ENCODE measurements at places on chromosomes 3 and 15.

DNA sequence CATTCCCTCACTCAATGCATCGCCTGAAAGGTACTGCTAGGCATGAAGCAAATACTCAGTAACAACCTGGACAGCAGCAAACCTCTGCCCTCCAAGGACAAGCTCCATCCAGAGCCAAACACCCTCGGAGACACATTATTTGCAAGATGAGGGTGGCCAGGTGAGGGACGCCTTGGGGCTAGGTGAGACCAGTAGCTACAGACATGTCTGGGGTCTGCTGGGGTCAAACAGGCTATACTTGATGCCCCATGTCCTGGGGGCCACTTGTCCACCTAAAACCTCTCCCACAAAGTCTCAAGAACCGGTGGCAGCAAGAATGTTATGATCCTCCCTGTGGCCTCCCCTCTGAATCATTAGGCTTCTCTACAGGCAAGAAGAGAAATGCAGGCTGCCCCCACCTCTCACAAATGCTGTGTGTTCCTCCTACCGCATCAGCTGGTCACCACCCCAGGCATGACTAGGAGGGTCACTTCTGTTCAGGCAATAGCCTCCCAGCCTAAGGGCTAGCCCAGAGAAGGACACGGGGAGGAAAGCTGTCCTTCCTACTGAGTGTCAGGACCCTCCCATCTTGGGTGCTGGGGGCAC lies 54.3 kb downstream of the TBC1D2B start:
- DNase-seq: no peak

GRCh38 chr3:120419797-120420196 lies 31.0 kb downstream of the FSTL1 start:
- no peak for DNase-seq

DNA sequence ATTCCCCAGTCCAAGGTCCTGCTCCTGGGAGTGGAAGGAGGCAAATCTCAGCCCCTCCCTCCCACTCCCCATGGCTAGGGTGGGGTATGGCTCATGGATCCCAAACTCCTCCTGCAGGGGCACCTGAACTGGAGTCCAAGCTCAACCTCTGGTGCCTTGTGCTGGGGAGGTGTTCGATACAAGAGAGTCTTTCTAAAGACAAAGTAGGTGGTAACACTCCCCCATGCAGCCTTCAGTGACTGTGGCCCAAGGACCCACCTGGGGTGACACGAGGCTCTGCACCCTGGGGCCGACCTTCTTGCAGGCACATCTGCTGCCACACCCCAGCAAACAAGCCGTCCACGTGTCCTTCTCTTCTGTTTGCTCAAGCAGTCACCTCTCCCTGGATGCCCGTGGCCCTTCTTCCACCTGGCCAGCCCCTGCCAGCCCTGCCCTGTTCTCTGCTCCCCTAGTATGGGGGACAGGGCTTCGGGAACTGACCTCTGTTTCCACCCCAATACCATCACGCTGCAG lies 36.7 kb upstream of the SLC6A11 start:
- no peak for DNase-seq

DNA sequence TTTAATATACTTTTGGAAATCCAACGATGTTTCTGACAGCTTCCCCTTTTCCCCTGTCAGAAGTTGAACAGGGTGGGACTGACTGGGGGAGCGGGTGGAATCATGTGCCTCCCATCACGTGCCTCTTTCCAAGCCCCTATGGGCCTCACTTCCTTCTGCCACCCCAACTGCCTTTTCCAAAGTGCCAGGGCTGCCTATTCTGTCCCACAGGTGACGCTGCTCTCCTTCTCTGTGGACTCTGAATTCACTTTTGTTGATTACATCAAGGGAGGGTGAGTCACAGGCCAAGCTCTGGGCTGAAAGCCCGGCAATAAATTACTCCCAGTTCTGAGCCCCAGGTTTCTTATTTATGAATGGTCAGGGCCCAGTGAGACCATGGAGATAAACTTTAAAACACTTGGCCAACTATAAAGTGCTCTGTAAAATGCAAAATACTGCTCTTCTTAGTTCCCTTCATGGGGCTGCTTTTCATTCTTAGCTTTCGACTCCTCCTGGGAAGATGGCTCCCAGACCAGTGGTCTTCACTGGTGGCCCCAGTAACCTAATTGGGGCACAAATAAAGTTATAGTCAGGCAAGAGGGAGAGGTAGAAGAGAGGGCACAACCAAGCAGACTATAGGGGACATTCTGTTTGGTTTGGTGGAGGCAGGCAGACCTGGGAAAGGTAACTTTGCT lies 12.3 kb downstream of the CPNE9 start:
- no peak for DNase-seq

- no peak for DNase-seq
Observed at GRCh38 chr3:121794264-121794983, 40.4 kb downstream of the IQCB1 start.

GRCh38 chr15:51121631-51122225 lies 27.0 kb upstream of the TNFAIP8L3 start:
- no peak for DNase-seq

DNA sequence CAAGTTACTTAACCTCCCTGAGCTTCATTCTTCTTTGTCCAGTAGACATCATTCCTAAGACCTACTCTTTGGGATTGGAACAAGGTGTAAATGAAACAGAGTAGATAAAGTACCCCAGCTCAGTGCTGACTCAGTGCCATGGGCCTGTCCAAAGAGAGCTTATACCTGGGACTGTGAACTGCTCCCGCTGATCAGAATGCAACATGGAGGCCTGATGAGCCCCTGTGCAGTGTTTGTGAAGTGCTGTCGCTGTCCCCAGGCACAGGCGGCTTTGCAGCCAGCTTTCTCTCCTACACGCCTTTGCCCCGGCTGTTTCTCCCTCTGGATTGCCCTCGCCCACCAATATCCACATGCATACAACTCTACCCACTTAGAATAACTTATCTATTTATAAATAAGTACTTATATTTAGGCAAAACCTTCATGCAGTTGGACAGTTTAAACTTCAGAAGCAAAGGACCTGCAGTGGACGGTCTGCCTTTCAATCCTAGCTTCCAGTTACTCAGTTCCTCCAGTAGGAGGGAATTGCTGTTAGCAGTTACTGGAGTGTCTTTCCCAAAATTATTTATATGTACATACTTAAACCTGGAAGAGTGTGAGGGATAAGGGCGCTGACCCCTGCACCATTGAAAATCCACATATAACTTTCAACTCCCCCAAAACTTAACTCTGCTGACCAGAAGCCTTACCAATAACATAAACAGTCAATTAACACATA lies 80.0 kb downstream of the CORO2B start:
- DNase-seq: no peak

DNA sequence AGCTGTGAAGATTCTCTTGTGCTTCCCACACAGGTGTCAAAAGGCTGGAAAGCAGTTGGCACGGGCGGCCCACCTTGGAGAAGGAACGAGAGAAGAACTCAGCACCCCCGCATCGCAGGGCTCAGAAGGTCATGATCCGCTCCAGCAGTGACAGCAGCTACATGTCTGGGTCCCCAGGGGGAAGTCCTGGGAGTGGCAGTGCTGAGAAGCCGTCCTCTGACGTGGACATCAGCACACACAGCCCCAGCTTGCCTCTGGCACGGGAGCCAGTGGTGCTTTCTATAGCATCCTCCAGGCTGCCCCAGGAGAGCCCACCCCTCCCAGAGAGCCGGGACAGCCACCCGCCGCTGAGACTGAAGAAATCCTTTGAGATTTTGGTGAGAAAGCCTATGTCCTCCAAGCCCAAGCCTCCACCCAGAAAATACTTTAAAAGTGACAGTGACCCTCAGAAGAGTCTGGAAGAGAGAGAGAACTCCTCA lies 31.4 kb downstream of the STARD5 start:
- no peak for DNase-seq

GRCh38 chr3:33428734-33429133 lies 11.5 kb downstream of the UBP1 start:
- no peak for DNase-seq

GRCh38 chr3:60752809-60753208 lies 498.4 kb downstream of the FHIT start:
- no peak for DNase-seq

DNA sequence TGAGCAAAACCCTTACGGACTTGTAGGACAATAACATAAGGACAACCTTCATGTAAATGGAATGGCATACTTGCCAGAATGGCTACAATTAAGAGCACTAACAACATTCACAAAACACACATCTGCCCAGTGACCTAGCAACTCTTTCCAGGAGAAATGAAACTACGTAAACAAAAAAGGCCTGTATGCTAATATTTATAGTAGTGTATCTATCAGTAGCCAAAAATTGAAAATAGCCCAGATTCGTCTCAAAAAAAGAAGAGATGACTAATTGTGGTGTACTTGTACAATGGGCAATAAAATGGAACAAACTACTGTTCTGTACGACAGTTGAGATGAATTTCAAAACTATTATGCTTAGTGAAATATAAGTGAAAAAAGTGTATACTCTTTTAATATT lies 38.4 kb downstream of the CMC1 start:
- no peak for DNase-seq

DNA sequence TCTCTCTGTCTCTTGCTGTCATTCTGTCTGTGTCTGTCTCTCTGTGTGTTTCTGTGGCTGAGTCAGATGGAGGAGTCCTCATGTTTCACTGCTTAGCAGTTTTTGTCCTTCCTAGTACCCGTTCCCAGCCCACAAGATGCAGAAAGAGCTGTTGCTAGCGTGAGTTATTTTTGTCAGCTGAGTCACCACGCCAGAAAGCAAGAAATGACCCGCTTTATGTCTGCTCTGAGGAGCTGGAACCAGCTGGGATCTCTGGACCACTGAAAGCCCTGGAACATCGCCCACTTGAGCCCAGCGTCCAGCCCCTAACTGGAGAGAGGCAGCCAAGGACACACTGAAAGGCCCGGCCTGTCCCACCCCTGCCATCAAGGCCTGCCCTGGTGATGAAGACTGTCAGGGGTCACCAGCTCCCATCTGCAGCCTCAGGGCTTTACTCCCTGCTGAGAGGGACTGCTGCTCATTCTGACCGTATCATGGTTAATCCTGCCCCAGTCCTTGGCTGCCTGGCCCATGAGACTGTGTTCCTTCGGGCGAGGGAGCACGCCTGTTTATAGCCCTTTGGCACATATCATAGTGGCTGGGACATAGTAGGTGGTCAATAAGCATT lies 101.7 kb upstream of the TPM1 start:
- no peak for DNase-seq

- DNase-seq: no peak
Observed at GRCh38 chr3:137471130-137471529, 293.0 kb upstream of the SOX14 start.

DNA sequence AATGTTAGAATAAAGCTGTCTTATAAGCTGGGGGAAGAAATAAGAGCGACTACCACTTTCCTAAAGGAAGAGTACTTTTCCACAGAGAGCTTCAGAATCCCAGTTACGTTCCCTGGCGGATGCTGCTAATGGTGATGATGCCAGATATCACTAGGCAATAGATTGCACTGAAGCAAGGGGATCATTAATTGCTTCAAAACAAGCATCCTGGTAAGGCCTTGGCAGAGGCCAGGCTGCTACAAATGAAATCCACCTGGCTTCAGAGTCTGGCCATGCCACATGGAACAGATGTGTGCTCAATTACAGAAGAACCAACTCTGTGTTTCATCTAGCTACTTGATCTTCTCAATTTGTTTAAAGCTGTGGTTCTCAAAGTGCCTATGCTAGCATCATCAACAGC lies 129.2 kb upstream of the IL12A start:
- no peak for DNase-seq

- no peak for DNase-seq
Observed at GRCh38 chr3:62911526-62911925, 36.3 kb upstream of the CADPS start.

GRCh38 chr15:29270169-29270955 lies 740 bp upstream of the NSMCE3 start:
- no peak for DNase-seq

DNA sequence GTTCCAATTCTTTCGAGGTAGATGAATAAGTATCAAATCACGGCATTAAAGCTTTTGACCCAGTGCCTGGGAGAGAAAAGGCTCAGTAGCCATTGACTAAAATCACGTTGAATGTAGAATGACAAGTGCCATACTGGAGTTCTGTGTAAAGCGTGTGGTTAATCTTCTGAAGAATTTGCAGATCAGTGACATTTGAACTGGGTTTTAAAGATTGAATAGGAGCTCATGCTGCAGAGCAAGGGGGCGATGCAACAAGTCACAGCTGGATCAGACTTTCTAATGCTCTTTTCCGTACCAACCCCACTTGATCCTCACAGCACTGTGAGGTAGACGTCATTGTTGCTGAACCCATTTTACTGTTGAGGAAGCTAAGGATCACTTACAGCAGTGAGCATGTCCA lies 49.5 kb upstream of the TPM1 start:
- no peak for DNase-seq

- no peak for DNase-seq
Observed at GRCh38 chr3:122318620-122319019, 6.4 kb upstream of the CSTA start.

GRCh38 chr3:50591196-50591741 lies 20.3 kb downstream of the CISH start:
- DNase-seq: no peak

- DNase-seq: no peak
Observed at GRCh38 chr15:95085056-95085455, 853.7 kb downstream of the MCTP2 start.

- DNase-seq: no peak
Observed at GRCh38 chr15:29888646-29889045, 66.4 kb upstream of the TJP1 start.

GRCh38 chr3:177426878-177427495 lies 229.7 kb upstream of the TBL1XR1 start:
- no peak for DNase-seq

GRCh38 chr3:193372783-193373182 lies 5.8 kb downstream of the ATP13A5 start:
- DNase-seq: no peak

DNA sequence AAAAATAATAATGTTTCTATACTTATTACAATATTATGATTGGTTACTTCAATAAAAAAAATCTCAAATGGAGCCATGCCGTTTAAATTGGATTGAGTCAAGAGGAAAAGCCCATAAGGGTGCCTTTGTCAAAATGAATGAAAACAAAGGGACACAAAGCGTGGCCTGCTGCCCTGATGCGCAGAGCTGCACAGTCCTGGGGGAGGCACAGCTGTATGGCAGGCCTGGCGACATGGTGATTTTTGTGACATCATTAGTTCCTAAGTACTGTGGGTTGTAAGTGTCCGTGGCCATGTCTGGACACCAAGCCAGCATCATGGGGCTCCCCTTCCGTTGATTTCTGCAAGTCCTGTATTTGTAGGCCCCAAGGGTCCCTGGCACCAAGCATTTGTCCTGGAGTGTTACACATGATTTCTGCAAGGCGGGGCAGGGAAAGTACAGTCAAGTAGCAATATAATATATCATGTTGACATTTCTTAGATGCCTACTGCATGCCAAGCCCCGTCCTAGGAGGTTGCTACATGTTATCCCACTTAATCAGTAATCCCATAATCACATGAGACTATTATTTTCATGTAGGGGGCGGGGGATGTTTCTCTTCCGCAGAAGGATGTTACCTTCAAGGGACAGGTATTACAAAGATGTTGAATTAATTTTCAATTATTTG lies 59.7 kb downstream of the GHSR start:
- no peak for DNase-seq

DNA sequence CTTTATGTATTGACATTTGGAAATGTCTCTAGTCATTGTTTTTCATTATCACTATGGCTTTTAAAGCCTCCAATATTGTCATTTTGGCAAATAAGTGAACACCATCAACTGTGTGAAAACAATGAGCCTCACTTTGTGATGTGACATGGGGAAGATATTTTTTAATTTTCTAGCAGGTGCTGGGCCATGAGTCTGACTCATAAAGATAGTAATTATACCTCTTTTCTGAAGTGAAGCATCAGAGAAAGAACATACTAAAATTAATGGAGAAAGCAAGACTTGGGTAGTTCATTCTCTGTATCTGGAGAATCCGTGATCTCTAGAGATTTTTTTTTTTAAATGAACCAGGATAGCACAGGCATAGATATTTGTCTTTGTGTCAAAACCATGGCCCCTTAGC lies 100.8 kb downstream of the CCNL1 start:
- no peak for DNase-seq
